ENCODE measurements at places on chromosomes 12 and 14. TPM values are rescaled to one million over a fixed set of nuclear protein-coding genes. Genes with fewer than 3 reads are reported as not detected.

CCDC196 gene
- not detected for total RNA-seq

INSM2 gene
- not detected for total RNA-seq

JPH4 gene
- total RNA-seq, result 0.34 TPM

PDZRN4 gene
- 0.65 TPM for total RNA-seq

SLCO1B3 gene
- total RNA-seq, result not detected

MSI1 gene
- not detected for total RNA-seq

KRT82 gene
- 10.3 TPM for total RNA-seq

HOXC4 gene
- 6.1 TPM for total RNA-seq

ITGB7 gene
- total RNA-seq, result 6.5 TPM

DDX55 gene
- 67.6 TPM for total RNA-seq

GNB3 gene
- 0.17 TPM for total RNA-seq

AKAP6 gene
- total RNA-seq, result 4.1 TPM

LMNTD1 gene
- not detected for total RNA-seq

ERP27 gene
- 0.47 TPM for total RNA-seq

TMEM121 gene
- total RNA-seq, result 2.9 TPM

AQP6 gene
- 0.20 TPM for total RNA-seq

GALNT8 gene
- 1.8 TPM for total RNA-seq

MAPK1IP1L gene
- 69.5 TPM for total RNA-seq

USP44 gene
- total RNA-seq, result 1.6 TPM

FGF6 gene
- total RNA-seq, result not detected

RDH12 gene
- total RNA-seq, result 102 TPM

ARID2 gene
- total RNA-seq, result 40.4 TPM

SDS gene
- total RNA-seq, result not detected

HOXC13 gene
- total RNA-seq, result 14.9 TPM

ANO4 gene
- total RNA-seq, result not detected

PLA2G1B gene
- total RNA-seq, result not detected

CLEC1B gene
- total RNA-seq, result not detected

THTPA gene
- 2.8 TPM for total RNA-seq

SLC10A1 gene
- total RNA-seq, result not detected

TPPP2 gene
- total RNA-seq, result not detected

All from lower leg skin (tissue), 4 donors.